ENCODE measurements at places on chromosomes 4 and X.

DNA sequence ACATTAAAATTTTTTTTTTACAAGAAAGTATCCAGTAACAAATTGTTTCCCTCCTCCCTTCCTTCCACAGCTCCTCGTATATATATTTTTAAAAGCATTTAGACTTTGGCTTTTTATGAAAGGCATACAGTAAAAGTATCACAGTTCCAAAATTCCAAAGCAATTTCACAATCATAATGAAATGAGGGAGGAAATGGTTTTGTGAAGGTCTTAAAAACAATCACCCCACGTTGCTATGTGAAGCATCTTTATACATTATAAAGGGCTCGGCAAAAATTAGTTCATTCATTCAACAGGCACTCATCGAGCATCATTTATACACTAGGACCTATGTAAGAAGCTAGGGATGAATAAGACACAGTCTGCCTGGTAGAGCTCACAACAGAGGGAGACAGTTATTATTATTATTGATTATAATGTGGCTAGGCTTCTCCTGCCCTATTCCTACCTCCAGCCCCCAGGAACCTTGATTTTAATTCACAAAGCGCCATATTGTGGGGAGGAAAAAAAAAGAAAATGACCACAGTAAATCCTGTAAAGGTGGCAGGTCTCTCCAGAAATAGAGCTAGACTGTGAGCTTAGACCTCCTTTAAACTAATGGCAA is 239.9 kb downstream of the MAML3 start:
- DNase-seq: no peak

DNA sequence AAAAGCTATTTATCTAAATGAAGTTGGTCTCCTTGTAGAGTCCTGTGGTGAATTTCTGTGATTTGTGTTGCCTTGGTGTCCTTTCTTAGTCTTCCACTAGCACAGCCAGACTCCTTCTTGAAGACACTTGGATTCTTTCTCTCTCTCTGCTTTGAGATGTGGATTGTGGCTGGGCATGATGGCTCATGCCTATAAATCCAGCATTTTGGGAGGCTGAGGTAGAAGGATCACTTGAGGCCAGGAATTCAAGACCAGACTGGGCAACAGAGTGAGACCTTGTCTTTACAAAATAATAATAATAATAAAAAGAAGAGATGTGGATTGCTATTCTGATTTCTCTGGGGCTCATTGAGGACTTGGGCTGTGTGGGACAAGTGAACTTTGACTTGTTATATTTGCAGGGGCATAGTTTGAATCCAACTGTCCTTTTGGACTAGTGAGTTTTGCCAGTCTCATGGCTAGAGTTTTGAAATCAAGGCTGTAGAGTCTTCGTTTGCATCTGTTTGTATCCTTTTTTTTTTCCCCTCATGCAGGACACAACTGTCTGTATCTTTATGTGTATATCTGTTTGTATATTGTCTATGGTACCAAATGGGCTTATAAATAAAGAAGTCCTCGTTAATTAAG is 11.1 kb upstream of the SMIM14 start:
- no peak for DNase-seq

DNA sequence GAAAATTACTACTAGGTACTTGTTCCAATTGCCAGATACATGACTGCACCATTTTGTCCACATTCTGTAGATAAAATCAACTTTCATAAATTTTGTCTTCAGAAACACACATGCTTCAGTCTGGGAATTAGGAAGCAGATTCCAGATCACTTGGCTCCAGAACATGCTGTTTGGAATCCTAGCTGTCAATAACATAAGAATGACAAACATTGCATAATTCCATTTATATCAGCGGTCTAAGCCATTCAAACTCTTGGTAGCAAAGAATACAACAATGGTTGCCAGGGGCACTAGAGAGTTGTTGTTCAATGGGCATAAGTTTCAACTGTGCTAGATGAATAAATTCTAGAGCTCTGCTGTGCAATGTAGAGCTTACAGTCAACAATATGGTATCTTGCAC is 1112.1 kb upstream of the AGA start:
- DNase-seq: no peak

DNA sequence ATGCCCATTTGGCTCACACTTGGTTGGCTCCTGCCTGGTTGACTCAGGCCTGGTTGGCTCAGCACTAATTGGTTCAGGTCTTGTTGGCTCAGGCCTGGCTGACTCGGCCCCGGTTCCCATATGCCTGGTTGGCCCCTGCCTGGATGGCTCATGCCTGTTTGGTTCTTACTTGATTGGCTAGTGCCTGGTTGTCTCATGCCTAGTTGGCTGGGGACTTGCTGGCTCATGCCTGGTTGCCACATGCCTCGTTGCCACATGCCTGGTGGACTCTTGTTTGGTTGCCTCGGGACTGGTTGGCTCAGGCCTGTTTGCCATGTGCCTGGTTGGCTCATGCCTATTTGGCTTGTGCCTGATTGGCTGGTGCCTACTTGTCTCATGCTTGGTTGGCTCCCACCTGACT is 103.7 kb downstream of the APOOL start:
- no peak for DNase-seq

GRCh38 chr4:123587983-123588494 is 191.4 kb downstream of the SPRY1 start:
- DNase-seq: no peak

GRCh38 chr4:57190601-57191481 is 80.7 kb upstream of the IGFBP7 start:
- DNase-seq: no peak

DNA sequence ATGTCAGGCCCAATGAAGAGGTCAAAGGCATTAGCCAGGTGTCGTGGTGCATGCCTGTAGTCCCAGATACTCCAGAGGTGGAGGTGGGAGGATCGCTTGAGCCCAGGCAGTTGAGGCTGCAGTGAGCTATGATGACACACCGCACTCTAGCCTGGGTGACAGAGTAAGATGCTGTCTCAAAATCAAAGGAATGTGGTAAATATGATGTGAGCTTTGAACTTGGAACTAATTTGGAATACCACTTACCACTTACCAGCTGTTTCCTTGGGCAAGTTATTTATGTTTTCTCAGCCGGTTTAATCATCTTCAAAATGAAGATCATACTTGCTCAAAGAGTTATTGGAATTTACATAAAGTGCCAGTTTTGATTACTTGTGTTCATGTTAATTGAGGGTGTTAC is 23.8 kb upstream of the SEPSECS start:
- DNase-seq: no peak

Measured in stimulated activated CD8-positive, alpha-beta memory T cell treated with anti-CD3 and anti-CD28 coated beads, Interleukin-7, amount 100 ng/mL, for 1 hour (primary cell).